Stimulated activated CD8-positive, alpha-beta memory T cell treated with anti-CD3 and anti-CD28 coated beads, Interleukin-2, amount 100 ng/mL, for 1 hour (primary cell): ENCODE measurements at places on chromosomes 3 and 15.

GRCh38 chr15:73353734-73354133 is 15.0 kb downstream of the HCN4 start:
- DNase-seq: no peak

- no peak for DNase-seq
Measured at GRCh38 chr3:51819151-51819550, 40.1 kb upstream of the IQCF6 start.

DNA sequence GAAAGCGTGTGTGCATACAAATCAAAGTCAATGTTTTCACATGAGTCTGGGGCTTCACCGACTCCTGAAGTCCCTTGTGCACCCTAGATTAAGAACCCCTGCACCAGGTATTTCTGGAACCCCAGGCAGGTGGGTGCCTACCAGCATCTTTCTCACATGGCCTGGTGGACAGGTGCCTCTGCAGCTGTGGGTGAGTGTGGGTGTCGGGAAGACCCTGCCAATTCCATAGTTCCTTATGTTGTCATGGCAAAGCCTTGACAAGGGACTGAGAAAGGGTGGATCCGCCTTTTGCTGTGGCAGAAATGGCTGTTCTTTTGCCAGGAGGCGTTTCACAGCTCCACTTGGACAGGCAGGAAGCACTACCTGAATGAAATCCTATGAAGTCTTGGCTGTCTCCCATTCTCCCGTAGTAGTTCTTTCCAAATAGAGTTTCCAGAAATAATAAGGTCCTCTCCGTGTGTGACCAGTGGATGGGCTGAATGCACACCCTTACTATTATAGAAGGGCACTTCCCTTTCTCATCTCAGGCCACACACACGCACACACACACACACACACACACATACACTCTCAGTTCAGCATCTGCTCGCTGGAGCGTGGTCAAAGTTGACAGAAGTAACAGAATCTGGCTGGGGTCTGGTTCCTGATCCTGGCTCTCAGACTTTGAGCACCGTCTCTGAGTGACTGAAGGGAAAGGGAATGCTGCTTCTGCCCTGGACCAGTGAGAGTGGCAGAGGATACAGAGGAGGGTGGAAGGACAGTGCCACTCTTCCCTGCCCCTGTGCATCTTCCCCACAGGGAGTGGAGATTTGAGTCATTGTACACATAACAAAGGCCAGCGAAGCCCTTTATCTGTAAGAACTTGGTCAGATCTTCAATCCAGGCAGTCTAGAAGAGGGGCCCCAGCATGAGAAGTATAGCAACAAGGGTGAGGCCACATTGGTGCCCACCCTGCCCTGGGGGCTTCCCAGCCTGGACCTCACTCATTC is 38.7 kb downstream of the PDIA5 start:
- no peak for DNase-seq

- DNase-seq: no peak
Measured at GRCh38 chr3:5889374-5889773, 701.9 kb downstream of the EDEM1 start.

GRCh38 chr3:195139876-195140240 is 131.1 kb downstream of the XXYLT1 start:
- DNase-seq: no peak

DNA sequence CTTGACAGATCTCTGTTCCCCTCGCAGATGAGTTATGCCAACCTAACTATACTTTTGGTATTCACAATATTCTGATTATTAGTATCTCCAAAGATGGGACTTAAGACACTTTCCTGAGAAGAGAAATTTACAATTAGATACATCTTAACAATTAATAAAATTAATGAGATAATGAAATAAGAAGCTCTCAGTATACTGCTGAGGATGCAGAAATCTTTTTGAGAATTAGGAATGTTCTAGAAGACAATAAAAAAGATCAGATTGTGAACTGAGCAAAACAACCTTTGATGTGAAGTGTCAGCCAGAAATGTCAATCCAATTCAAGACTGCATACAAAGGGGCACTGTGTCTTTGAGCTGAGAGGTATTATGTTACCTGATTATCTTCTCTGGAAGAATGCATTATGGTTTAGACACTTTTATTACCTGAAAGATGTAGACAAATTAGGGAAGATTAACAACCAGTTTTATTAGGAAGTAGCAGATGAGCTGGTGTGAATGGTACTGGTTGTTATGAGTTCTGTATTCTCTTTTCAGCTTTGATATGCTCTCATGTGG is 262.9 kb downstream of the TIGIT start:
- no peak for DNase-seq
